ENCODE measurements at places on chromosomes 16 and 17.

GRCh38 chr17:47304186-47304585 lies 19.6 kb upstream of the EFCAB13 start:
- DNase-seq = no peak

- no peak for DNase-seq
Observed at GRCh38 chr17:28716740-28717577, 709 bp downstream of the RAB34 start.

DNA sequence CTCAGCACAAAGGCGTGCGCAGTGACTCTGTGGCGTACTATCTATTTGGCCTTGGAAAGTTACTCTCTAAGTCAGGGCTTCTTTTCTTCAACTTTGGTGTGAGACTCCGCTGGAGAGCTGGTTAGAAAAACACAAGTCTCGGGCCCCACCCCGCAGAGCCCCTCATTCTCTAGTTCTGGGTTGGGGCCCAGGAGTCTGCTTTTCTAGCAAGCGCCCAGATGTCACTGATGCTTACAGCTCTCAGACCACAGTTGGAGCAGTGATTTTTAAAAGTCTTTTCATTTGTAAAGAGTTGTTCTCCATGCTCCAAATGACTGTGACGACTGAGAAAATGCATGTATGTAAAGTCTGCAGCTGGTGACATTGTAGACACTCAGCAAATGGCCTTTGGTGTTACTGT lies 582.3 kb downstream of the WWOX start:
- no peak for DNase-seq

DNA sequence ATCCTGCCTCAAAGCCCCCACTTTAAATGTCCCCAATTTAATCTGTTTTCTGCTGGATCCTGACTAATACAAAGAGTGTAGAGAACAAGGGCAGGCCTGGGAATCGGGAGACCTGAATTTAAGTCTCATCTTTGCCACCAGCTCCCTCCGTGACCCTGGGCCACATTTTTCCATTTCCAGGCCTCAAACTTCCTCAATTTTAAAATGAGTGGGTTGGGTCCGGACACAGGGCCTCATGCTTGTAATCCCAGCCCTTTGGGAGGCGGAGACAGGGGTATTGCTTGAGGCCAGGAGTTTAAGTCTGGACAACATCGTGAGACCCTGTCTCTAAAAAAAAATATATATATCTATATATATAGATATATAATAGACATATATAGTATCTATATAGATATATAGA lies 61.4 kb downstream of the SRL start:
- no peak for DNase-seq

GRCh38 chr16:3587547-3588110 lies 10.4 kb upstream of the NLRC3 start:
- no peak for DNase-seq

- no peak for DNase-seq
Observed at GRCh38 chr16:72536723-72537435, 364.9 kb upstream of the PMFBP1 start.

- DNase-seq = no peak
Observed at GRCh38 chr17:41739661-41740352, 5.4 kb upstream of the HAP1 start.

GRCh38 chr16:67429799-67430503 lies 970 bp upstream of the HSD11B2 start:
- no peak for DNase-seq

GRCh38 chr17:44062871-44063270 lies 3.6 kb downstream of the LSM12 start:
- DNase-seq = no peak

- DNase-seq = peak; percentile 10
Observed at GRCh38 chr17:21283482-21284318, 811 bp upstream of the MAP2K3 start.

DNA sequence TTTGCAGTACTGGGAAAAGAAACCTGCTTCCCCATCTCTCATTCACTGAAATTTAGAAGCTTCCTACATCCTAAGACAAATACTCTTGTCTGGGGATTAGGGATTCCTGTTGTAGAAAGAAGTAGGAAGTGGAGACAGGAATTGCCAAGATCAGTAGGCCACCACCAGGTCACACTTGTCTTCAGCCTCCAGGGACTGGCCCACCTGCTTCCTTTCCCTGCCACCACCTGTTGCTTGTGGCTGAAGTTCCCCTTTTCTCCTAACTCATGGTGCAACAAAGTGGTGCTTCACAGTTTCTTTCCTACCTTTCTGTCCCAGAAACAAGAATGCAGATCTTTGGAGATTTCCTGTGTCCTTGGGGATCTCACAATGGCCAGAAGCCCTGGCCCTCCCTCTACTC lies 82.4 kb downstream of the WNT3 start:
- DNase-seq = no peak

- DNase-seq = no peak
Observed at GRCh38 chr17:7235693-7236665, 1.7 kb upstream of the DVL2 start.
